Activated gamma-delta T cell (primary cell): ENCODE measurements at places on chromosomes 6 and 20.

GRCh38 chr6:168416531-168416930, 24.5 kb upstream of the SMOC2 start:
- no peak for DNase-seq

DNA sequence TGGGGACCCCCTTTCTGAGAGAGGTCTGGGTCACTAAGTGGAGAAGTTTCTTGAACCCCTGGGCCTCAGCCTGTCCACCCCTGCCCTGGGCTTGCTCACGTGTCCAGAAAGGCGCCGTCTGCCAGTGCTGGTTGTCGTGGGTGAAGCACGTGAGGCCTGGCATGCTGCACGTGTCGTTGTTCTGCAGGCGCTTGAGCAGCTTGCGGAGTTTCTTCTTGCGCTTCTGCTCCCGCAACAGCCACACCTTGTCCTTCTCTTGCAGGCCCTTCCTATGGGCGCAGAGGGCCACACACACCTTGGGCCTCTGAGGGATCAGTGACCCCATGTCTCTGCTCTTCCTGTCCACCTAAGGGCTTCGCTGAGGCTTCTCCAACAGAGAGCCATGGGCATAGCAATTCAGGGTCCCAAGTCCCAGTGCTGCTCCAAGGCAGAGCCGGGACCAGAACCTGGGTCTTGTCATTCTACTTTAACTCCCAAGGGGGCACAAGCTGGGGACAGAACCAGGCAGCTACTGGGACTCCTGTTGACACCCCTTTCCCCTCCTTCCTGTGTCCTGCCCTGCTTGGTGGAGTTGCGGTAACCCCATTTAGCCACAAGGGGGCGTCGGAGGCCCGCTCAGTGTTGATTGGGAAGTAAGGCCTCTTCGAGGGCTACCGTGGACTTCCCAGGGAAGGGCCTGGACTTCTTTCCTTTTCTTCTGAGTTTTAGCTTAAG, 121.8 kb downstream of the SULF2 start:
- DNase-seq = no peak

DNA sequence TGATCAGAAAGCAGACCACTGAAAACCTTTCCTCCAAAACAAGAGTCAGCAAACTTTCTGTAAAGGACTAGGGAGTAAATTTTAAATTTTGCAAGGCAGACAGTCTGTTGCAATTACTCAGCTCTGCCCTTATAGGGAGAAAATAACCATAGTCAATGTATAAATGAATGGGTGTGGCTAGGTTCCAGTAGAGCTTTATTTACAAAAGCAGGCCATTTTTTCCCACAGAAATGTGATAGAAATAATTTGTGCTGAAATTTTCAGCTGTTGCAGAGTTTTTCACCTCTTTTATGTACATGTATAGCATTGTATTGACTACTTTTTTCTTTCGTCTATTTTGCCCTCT, 7.7 kb downstream of the AMD1 start:
- DNase-seq = no peak

DNA sequence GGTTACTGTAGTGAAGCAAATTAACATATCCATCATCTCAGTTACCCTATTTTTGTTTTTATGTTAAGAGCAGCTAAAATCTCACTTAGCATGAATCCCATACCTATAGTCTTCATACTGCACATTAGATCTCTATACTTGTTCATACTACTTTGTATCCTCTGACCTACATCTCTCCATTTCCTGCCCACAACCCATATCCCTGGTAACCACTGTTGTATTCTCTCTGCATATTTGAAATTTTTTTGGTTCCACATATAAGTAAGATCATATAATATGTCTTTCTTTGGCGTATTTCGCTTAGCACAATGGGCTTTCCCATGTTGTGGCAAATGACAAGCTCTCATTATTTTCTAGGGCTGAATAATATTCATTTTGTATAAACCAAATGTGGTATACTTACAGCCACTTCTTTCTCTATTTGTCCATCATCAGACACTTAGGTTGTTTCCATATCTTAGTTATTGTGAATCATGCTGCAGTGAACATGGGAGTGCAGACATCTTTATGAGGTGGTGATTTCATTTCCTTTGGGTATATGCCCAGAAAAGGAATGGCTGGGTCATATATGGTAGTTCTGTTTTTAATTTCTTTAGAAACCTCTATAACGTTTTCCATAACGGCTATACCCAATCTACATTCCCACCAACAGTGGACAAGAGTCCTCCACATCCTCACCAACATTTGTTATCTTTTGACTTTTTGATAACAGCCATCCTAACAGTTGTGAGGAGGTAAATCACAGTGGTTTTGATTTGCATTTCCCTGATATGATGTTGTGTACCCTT, 39.8 kb downstream of the BACH2 start:
- DNase-seq = no peak

DNA sequence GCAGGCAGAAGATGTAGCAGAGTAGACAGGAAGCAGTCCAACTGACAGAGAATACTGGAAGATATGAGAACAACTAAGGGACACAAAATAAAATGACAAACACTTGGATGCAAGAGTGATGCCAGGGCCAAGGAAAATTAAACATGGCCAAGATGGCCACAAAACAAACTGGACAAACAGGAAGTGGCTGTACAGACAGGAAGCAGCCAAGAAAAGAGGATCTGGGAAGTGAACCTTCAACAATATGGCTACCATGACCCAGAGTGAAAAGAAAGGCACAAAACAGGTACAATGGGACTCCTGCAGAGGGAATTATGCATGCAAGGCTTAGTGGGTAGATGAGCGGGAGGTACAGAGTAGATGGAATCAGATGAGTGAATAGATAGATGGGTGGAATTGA, 29.1 kb downstream of the HLA-DPB1 start:
- no peak for DNase-seq

DNA sequence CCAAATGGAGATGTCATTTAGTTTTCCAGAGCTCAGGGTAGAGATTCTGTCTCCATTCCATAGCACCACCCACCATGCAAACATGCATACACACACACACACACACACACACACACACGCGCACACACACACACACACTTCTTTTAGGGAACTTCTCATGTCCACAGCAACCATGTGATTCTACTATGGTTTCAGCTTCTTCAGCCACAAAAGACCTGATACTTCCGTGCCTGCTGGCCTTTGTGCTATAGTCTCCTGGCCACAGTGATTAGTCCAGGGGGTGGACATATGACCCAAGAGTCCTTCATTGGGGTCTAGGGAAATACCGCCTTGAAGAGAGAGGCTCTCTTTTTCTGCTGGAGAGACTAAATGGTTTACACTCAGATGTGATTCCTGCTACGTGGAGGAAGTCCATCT, 53.5 kb downstream of the CARMIL1 start:
- DNase-seq = no peak

DNA sequence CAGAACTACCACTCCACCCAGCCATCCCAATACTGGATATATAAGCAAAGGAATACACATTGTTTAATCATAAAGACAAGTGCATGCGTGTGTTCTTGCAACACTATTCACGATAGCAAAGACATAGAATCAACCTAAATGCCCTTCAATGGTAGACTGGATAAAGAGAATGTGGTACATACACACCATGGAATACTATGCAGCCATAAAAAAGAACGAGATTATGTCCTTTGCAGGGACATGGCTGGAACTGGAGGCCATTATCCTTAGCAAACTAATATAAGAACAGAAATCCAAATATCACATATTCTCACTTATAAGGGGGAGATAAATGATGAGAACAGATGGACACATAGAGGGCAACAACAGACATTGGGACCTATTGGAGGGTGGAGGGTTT, 156.6 kb downstream of the LRRC1 start:
- DNase-seq = no peak

- DNase-seq = no peak
Measured at GRCh38 chr6:35197196-35197595, 16.6 kb upstream of the SCUBE3 start.

DNA sequence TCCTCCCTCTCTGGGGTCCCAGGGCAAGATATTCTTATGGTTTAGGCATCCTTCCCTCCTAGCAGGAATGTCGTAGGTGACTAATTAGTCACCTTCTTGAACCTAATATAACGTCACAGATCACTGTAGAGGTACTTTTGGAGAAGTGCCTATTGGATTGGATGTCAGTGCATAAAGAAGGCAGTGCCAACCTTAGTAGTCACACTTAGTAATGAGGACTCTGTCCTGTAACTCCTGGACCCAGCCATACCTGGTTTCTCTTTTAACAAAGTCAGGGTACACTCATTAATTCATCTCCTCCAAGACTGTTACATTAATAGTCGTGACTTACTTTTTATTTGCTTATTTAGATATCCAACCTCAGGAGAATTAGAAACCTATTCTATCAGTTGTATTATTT, 20.0 kb downstream of the VTA1 start:
- DNase-seq = no peak

DNA sequence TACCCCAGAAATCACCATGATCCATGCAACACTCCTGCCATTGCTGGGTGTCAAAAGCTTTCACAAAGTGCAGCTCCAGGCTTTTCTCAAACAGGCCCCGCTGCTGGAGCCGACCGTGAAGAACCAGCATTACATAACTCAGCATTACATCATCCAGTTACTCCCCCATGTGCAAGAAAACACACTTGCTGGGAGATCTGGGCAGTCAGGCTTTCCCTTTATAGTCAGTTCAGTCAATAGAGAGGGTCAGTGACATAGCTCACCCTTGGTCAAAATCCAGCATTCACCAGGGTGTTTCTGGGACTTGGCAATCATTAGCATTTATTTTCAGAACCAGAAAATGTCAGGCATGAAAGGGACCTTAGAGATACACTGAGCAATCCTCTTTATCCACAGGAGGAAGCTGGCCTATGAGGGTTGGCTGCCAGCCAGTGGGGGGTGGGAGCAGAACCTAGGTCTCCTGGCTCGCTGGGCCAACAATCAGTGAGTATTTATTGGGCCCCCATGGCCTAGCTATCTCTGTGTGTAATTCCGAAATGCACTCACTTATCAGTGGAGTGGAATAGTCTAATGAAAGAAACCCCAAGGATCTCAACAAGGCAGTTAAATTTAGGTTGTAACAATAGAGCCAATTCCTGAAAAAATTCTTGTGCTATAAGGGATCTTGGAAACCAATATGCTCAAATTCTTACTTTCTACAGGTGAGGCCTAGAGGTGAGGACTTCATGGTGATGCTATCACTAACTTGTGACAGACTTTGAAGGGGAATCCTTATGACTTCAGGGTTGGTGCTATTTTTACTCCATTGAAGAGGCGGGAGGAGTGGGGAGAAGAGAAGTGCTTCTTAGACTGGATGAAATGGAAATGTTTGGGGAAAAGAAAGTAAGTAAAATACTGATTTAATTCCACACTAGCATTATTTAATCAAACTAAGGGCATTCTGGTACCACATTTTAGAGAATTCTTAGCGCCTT, 54.6 kb downstream of the LYRM4 start:
- DNase-seq = no peak

DNA sequence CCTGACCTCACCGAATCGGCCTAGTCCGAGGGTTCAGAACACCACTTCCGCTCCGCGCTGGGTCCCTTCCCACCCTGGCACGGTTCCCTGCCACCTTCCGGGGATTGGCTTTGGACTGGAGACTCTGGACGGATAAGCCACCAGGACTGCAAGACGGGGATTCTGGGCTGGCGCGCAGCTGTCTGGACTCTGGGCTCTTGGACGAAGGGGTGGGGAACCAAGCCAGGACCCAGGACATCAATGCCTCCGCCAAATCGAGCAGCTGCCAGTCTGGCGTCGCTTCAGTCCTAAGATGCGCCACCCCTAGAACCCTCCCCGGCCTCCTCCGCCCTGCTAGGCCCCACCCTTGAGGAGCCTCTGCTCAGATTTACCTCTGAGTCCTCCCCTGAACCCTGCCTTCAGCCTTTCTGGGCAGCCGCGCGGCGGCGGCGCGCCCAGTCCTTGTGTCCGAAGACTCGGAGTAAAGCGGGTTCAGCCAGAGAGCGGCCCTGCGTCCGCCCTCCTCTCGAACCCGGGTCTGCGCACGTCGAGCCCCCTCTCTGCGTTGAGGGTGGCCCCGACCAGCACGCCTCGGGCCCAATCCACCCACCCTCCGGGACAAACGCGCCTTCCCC, 1.2 kb downstream of the KCNK17 start:
- no peak for DNase-seq

GRCh38 chr6:37062424-37062823, 57.0 kb downstream of the FGD2 start:
- no peak for DNase-seq

- DNase-seq = no peak
Measured at GRCh38 chr6:7121700-7122241, 14.0 kb downstream of the RREB1 start.

DNA sequence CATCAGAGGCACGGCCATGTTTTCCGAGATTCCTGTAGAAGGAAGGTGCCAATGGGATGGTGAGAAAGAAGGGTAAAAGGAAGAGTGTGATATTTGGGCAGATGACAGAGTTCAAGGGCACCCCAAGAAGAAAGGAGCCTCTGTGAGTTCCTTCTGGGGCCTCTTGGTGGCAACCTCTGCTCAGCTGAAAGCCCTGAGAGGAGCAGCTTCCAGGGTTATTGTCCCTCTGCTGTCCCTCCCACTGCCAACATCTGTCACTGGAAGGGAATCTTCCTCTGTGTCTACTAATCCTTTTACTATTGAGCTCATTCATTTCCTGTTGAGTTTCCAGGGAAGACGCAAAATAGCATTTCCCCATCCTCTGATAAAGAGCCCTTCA, 40.0 kb upstream of the KCNK16 start:
- DNase-seq = no peak

DNA sequence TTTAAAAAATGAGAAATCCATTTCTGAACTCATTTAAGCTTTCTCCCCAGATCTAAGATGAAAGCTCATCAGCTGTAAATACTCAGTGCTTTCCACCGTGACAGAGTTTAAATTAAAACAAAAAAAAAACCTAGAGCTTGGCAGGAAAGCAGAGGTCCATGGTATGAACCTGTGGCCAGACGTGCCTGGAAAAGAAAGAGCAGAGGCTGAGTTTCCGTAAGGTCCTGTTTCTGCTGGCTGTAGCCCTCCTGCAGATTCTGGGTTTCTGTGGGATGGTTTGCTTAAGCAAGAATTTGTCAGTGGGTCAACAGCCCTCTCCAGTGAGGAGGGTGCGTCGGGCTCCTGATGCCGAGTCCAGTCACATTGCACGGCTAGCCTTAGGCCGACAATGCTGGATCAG, 383.2 kb downstream of the SAMD5 start:
- DNase-seq = no peak

GRCh38 chr20:40682104-40682981, 6.7 kb downstream of the MAFB start:
- DNase-seq = no peak

DNA sequence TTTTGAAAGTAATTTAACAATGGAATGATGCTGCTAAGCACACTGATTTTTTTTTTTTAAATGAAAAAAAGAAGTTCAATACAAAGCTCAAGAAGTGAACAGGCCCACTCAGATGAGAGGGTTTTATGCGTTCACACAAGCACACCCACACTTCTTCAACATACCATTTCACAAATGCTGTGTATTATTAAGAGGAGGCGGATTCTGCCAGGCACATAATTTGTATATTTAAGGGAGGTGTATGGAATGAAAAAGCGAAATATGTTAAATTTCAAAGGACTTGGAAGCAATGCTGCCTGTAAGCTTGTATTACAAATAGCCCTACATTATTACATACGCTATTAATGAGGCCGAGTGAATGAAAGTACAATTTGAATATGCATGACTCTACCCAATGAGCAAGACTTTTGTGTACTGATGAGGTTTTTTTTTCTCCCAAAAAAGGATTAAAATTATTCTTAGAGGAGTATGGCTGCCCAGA, 123.9 kb downstream of the INSM1 start:
- no peak for DNase-seq

GRCh38 chr6:52514514-52514913, 62.3 kb downstream of the TRAM2 start:
- no peak for DNase-seq
